ENCODE measurements at places on chromosomes 11 and 22. TPM values are rescaled to one million over a fixed set of nuclear protein-coding genes. Genes with fewer than 3 reads are reported as not detected.
A peak's percentile ranks its signal among the peaks of the same experiment; 100 is the strongest.

DNA sequence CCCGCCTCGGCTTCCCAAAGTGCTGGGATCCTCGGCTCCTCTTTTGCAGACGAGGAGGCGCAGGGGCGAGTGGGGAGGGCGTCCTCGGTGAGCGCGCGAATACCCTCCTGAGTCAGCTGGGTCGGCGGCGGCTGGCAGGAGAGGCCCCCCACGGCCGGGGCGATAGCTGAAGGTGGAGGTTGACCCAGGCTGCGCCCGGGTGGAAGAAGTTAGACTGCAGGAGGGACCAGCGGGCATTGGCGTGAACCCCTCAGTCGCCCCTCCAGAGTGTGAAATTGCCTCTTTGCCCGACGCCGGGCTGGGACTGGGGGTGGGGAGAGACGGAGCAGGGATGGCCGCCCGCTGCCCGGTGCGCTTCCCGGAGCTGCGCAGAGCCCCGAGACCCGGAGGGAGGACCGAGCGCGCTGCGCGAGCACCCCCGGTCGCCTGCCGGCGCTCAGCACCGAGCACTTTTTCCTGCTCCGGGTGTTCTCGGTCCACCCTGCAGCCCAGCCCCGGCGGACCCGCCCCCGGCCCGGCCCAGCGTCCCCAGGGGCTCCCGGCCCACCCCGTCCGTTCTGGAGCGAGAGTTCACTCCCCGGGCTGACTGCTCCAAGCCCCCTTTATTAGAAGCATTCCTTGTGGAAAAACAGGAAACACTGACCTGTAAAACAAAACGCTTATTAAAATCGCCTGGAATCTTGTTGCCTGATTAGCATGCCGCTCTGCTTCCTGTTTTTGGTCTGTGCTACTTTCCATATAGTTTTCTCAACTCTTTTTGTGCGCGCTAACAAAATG, 13.7 kb upstream of the CPT1A start:
- no peak for DNase-seq

The C22orf15 gene
- not detected for total RNA-seq

GRCh38 chr11:12884751-12885318, 124.3 kb upstream of the RASSF10 start:
- DNase-seq: no peak

The KDM4D gene
- 2.7 TPM for total RNA-seq

- no peak for DNase-seq
Observed at GRCh38 chr11:16191212-16191867, 165.0 kb downstream of the SOX6 start.

The CPT1A gene
- total RNA-seq: 14.0 TPM

- DNase-seq: no peak
Observed at GRCh38 chr11:8122173-8122764, 41.3 kb downstream of the TUB start.

GRCh38 chr11:38937709-38938108, 2339.7 kb upstream of the RAG2 start:
- DNase-seq: no peak

The C11orf16 gene
- not detected for total RNA-seq

DNA sequence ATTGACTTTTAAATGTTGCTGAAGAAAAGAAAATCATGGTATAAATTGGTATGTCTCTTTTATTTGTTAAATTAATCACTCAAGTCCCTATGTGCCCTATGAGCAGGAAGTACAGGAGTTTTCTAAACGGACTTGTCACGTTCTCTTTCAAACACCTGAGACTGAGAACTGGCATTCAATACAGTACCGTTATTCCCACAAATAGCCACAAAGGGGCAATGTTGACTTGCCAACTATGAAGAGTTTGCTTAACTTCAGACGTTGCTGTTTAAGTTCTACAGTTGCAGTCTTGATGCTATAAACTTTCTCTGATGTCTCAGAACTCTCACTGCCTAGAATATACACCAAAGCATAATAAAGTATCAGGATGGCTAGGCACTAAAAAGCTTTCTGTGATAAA, 7.6 kb downstream of the OR56A1 start:
- no peak for DNase-seq

DNA sequence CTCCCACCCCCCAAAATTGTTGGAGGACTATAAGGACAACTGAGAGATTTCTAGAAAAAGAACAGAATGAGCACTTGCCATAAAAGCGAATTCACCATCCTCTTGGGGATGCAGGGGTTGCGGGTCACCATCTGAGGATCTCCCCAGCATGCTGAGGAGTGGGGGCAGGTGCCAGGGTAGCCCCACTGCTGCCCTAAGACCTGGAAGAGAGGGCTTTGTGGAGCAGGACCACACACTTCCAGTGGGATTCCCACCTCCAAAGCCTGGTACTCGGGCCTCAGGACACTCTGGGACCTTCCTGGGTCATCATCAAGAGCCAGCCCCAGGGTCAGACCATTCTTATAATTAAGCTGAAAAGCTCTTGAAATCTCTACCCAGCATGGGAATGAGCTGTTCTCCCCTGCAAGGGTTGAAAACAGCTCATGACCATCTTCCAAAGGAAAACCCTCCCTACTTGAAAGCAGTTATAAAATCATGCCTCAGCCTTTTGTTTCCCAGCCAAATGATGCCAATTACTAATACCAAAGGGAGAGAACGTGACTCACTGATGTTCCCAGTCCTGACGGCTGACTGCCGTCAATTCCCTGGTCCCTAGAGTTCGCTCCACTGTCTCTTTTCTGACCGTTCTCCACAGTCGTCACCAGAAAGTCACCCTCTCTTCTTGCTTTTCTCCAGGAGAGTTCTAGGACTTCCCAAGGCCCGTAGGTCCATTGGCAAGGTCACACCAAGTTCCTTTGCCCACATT, 76.8 kb upstream of the CREB3L1 start:
- no peak for DNase-seq

GRCh38 chr11:8839306-8839956, 71.6 kb upstream of the AKIP1 start:
- no peak for DNase-seq

DNA sequence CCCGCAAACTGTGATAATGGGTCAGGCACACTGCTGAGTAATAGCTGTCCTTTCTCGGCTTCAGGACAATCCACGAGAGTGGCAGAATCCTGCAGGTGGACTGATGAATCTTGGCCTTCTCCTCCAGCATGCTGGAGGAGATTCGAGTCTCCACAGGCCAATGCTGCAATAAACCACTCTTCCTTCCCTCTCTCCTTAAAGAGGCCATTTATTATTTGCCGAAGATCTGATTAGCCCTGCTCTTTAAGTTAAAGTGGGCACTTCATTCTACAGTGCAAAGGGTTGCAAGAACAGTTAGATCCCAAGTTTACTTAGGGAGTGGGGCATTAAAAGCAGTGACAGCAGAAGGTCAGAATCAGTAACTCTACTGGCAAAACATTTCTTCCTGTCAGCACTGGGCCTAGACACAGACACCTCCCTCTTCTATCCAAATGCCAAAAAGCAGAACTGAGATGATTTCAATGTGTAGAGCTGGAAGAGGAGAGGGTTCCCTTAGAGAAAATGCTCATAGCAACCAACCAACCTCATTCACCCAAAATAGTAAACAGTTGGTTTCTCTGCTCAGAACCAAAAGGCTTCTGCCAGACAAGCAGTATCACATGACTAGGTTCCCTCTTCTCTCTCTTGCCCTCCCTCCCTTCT, 121.7 kb downstream of the SGSM3 start:
- DNase-seq: no peak

DNA sequence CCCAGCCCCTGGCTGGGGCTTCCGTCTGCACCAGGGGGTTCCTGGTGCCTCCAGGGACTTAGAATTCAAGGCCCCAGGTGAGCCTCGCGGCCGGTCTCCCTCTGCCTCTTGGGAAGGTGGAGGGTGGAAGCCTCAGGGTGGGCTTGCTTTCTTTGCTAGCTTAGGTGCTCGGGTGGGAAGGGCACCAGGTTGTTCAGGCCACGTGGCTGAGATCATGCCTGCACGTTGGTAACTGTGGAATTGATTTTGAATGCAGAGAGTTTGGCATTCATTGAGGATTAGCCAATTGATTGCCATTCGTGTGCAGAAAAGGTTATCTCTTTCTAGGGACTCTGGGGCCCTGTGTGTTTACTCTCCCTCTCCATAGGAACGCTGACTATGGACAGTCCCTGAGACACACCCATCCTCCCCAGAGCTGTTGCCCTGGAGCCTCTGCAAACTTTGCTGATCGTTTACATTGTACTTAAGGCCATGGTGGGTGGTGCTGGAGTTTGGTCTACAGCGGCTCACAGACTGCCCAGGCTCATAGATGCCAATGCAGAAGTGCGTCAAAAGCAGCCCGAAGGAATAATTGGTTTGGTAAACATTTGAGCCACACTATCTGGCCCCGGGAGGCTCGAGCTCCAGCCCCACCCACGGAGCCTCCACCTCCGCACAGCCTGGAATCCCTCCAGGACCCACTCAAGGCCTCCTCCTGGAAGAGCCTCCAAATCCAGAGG, 1457.7 kb downstream of the BRD1 start:
- DNase-seq: no peak

DNA sequence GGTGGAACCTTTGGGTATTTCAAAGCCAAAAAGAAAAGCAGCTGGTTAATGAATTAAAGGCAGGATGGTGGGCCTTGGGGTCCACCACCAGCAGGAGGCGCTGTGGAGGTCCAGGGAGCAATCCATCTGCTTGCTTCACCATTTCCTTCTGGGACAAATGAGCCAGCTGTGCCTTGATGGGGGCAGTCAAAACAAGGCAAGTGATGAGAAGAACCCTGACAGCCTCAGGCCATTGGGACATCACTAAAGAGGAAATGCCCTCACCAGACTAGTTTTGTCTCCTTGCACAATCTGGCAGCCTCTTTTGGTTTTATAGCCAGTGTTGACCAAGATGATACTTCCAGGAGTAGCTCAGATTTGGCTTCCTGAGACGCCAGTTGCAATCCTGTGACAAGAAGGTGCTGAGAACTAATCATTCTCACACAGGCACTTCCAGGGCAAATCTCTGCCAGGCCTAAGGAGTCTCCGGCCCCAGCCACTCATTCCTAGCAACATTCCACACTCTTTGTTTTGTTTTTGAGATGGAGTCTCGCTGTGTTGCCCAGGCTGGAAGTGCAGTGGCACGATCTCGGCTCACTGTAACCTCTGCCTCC, 38.2 kb upstream of the WEE1 start:
- no peak for DNase-seq

The CWC15 gene
- total RNA-seq: 43.4 TPM

DNA sequence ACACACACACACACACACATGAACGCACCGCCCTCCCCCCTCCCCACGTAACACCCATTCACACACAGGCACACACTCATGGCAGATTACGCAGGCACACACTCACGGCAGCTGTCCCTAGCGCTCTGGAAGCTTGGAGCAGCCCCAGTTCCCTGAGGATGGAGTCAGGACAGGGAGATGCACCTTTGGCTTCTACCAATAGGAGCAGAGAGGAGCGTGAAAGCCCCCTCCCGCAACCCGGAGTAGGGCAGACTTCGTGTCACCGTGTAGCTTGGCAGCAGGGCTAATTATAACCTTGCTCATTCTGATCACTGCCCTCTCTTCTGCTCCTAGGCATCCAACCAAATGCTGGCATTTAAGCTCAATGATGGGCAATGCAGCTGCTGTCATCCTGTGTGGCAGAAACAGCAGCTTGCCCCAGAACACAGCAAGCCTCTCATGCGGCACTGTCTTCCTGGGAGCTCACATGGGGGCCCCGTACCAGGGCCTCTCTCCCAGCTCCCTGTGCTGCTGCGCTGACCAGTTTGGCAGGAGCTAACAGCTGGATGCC, 31.9 kb downstream of the ANKK1 start:
- DNase-seq: no peak

GRCh38 chr11:76139314-76139713, 67.0 kb downstream of the WNT11 start:
- DNase-seq: no peak

- DNase-seq: peak; percentile 99
Observed at GRCh38 chr11:96306933-96307775, 35.8 kb downstream of the MAML2 start.

- DNase-seq: no peak
Observed at GRCh38 chr11:65446446-65447277, 24.1 kb downstream of the NEAT1 start.

DNA sequence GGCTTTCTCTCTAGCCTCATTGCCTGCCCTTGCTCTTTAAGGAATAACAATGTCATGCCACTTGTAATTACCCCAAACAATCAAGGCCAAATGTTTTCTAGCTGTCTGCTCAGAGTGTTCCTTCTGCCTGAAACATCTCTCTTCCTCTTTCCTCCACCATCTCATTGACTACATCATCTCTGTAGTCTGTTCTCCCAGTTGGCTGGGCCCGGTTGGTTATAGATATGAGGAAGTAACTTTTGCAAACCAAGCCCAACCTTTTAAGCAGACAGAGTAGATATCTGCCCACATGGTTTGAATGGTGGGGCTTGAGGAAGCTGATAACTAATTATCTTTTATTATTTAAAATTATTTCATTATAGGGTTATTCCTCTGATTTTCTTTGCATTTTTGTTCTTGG, 104.5 kb downstream of the NTM start:
- no peak for DNase-seq

DNA sequence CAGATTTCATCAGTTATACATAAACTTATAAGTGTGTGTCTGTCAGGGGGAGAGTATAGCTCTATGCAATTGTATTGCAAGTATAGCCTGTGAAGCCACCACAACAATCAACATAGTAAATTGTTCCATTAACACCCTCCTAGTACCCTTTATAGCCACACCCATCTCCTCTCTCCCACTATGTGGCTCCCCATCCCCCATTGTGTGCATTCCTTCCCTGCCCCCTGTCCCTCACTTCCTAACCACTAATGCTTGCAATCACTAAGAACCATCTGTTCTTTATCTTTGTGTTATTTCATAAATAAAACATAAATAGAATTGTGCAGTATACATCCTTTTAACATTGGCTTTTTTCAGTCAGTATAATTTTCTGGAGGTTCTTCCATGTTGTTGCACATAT, 83.1 kb upstream of the SLC5A12 start:
- DNase-seq: no peak

The PTPN5 gene
- total RNA-seq: 0.07 TPM

The TMA7B gene
- total RNA-seq: not detected

GRCh38 chr11:66317723-66318599, 1.1 kb upstream of the CD248 start:
- DNase-seq: no peak

- DNase-seq: no peak
Observed at GRCh38 chr11:85939099-85940015, 84.2 kb downstream of the CCDC83 start.

DNA sequence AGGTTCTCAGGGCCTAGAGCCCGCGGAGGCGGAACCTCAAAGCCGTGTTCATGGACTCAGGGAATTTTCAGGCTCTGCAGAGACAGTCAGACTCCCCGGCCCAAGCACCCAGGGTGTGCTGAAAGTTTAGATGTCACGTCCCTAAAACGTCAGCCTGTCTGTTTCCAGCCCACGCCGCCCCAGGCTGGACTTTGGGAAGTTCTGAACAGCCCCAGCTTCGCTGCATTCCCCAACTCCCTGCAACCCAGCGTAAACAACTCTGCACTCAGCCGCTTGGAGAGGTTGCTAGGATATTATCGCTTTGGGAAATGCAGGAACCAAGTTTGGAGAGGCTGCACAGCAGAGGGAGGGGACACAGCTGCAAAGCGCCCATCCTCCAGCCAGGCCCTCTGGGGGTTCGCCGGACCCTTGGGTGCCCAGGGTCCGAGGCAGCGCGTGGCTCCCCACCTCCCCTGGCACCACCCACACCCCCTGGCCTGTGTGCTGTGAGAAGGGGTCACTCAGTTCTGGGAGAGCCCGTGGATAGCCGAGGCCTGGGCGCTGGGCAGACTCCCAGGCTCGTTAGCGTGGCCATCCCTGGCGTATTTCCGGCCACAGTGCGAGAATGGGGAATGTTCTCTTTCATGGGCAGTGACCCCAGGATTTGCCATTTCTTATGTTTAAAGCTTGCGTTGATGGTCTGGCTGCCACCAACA, 120.5 kb upstream of the FGF3 start:
- no peak for DNase-seq
